ENCODE measurements at places on chromosomes 16 and 17. TPM values are rescaled to one million over a fixed set of nuclear protein-coding genes. Genes with fewer than 3 reads are reported as not detected.

- no peak overlapping the region for H3K4me3 ChIP-seq
- DNase-seq, result no peak
- H3K4me1 ChIP-seq, result peaks cover 3% of the 10 kb centered on the region
- peaks cover 28% of the 10 kb centered on the region for H3K27me3 ChIP-seq
Measured at GRCh38 chr17:6660805-6661463, 9.4 kb downstream of the C17orf100 start.

GRCh38 chr16:73949574-73950320, 346.9 kb upstream of the PSMD7 start:
- H3K4me1 ChIP-seq, result peaks cover 14% of the 10 kb centered on the region
- no peak for DNase-seq
- peaks cover 5% of the 10 kb centered on the region for H3K27me3 ChIP-seq
- H3K36me3 ChIP-seq, result no peaks in the 10 kb centered on the region
- H3K27ac ChIP-seq, result peak overlapping the region; percentile 52

GRCh38 chr16:57576429-57576870, 34.0 kb downstream of the ADGRG5 start:
- no peak overlapping the region for H3K4me3 ChIP-seq
- peak; percentile 66 for DNase-seq
- H3K36me3 ChIP-seq, result no peaks in the 10 kb centered on the region

The FA2H gene
- not detected for total RNA-seq

Measured in heart right ventricle (tissue), 16 donors.